ENCODE measurements at places on chromosomes 3 and 15.

- peak; percentile 37 for DNase-seq
Observed at GRCh38 chr15:42084465-42085235, 9.7 kb downstream of the PLA2G4D start.

DNA sequence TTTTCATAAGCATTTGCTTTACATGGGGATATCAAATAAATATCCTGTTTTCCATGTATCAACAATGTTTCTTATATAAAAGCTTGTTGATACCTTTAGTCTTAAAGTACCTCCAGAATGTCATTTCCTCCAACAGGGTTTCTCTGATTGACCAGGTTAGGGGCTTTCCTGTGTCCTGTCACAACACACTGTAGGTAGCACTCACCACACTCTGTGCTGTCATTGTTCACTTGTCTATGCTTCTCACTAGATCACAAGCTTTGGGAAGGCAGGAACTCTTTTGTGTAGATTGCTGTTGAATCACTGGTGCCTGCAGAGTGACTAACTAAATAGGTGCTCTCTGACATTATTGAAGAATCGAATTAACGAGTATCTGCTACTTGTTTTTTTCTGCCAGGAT is 49.8 kb downstream of the USP50 start:
- DNase-seq = no peak

DNA sequence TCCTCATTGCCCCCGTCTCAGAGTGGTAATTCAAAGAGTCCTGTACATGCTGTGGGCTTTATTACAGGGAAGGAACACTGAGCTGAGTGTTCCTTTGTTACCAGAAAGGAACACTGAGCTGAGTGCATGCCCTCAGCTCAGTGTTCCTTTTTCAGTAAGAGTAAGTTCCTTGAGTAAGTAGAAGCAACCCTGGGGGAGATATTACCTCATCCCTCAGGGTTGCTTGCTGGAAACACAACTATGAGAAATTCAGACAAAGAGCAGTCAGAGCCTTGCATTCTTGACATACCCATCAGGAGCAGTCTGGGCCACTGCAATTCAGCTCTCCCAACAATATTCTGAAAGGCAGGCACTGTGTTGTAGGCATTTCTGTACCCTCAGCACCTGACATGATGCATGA is 17.0 kb downstream of the CHRM5 start:
- peak; percentile 94 for DNase-seq

DNA sequence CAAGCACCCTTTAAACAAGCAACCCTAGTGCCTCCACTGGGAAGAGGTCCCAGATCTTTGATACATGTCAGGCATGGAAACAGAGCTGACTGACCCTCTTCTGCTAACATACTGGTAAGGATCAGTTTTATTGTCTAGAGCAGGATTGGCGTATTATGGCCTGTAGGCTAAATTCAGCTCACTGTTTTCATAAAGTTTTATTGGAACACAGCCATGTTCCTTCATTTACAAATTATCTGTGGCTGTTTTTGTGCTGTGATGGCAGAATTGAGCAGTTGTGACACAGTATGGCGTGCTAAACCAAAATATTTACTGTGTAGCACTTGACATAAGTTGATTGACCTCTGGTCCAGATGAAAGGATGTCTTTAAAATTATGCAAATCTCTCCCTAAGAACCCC is 45.0 kb downstream of the WDR76 start:
- DNase-seq = no peak

- DNase-seq = no peak
Observed at GRCh38 chr15:99987119-99987506, 253.9 kb upstream of the LYSMD4 start.

- DNase-seq = no peak
Observed at GRCh38 chr3:72930754-72931153, 42.9 kb downstream of the GXYLT2 start.

GRCh38 chr3:14001136-14001535 is 121.3 kb upstream of the WNT7A start:
- no peak for DNase-seq

GRCh38 chr3:5005367-5005766 is 26.1 kb downstream of the BHLHE40 start:
- DNase-seq = no peak

DNA sequence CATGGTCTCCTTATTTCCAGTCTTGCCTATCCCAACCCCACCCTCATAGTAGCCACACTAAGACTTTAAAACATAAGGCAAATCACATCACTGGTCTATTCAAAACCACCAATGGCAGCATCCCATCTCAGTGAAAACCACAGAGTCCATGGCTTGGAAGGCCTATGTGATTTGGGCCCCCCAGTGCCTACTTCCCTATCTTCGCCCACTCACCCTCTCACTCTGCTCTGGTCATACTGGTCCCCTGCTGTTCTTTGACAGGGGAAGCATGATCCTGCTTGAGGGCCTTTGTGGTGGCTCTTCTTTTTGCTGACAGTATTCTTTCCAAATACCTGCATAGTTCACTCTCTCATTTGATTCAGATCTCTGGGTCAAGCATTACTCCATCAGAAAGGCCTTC is 3.3 kb downstream of the GTF2A2 start:
- no peak for DNase-seq

DNA sequence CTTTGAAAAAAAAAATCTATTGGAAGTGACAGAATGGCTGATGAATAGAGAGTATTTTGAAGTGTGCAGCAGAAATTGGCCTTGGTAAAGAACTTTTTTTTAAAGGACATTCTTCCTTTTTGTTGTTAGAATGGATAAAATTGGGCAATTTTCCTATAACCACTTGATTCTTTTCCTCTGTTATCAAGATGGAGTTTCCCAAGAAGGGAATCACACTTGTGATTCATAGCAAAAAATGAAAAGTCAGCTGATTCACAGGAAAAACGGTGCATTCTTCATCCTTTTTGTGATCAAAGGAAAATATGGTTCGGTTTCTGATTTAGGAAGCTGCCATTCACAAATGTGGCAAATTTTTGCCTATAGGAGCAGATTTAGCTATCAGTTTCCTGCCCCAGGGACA is 486.8 kb downstream of the GBE1 start:
- DNase-seq = no peak

DNA sequence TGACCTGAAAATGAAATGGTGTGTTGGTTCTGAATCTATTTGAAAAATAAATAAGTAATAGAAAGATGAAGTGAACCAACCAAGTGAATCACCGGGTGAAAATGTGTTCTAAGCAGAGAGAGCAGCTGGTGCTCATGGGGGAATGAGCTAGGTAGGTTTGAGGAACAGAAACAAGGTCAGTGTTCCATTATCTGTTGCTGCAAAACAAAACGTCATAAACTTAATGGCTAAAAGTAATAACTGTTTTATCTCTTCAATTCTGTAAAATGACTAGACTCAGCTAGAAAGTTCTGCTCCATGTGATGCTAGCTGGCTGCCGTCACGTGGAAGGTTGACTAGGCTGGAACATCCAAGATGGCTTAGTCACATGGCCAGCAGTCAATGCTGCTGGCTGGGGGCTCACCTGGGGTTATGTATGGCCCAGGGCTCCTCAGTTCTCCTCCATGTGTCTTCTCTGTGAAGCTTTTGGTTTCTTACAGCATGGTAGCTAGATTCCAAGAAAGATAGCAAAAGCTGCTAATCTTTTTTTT is 13.3 kb upstream of the SH3BP5 start:
- no peak for DNase-seq

GRCh38 chr3:183817639-183818038 is 7.7 kb downstream of the MAP6D1 start:
- DNase-seq = no peak

- DNase-seq = no peak
Observed at GRCh38 chr3:159861369-159861987, 127.2 kb upstream of the IL12A start.

GRCh38 chr3:171242951-171243350 is 216.4 kb upstream of the SLC2A2 start:
- no peak for DNase-seq

- no peak for DNase-seq
Observed at GRCh38 chr3:88628901-88629300, 478.5 kb upstream of the EPHA3 start.

- DNase-seq = no peak
Observed at GRCh38 chr3:188700501-188700900, 471.3 kb upstream of the TPRG1 start.

DNA sequence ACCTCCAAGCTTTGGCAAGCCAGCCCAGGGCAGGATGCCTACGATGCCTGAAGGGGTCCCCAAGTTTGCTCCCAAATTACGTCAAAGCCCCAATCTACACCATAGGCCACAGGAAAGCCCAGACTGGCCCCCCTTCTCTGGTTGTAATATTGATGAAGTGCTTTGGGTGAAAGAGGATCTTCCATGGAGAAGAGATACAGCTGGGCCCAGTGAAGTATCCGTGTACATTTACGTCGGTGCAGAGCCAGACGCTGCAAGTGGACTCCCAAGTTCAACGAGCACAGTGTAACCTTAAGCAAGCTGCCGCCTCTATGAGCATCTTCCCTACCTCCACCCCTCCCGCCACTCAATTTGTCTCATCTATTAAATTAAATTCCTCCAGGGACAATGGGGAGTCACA is 100.1 kb upstream of the TPM1 start:
- DNase-seq = no peak

DNA sequence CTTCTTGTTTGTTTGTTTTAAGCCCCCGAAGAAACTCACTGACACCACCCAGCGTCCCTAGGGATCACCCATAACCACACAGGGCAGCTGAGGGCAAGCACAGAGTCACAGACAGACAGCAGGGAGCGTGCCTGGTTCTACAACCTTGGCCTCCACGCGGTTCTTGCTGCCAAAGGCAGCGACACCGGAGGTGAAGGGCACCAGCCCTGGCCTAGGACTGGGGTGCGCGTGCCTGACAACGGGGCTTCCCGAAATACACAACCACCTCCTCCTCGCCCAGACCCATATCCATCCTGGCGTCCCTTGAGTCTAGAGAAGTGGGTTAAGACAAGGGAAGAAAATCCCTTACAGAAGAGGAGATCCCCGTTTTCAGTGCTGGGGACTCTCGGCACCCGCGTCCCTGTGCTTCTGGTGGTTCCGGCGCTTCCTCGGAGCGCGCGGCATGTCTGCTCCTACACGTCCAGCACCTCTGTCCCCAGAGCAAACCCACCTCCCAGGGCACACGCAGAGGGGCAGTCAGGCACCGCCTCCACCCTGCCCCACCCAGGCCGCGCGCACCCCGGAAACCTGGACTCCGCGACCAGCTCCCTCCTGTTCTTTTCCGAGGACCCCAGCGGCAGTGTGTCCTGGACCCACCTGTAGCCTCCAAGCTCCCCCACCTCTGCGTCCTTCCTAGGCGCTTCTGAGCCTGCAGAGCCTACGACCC is 911 bp downstream of the RFTN1 start:
- DNase-seq = no peak

- DNase-seq = no peak
Observed at GRCh38 chr3:118171236-118171852, 863.3 kb downstream of the IGSF11 start.

GRCh38 chr3:58068122-58068809 is 60.0 kb downstream of the FLNB start:
- no peak for DNase-seq

- DNase-seq = no peak
Observed at GRCh38 chr15:65050270-65050669, 5.1 kb downstream of the SLC51B start.

- peak; percentile 92 for DNase-seq
Observed at GRCh38 chr3:86830566-86830965, 160.4 kb downstream of the VGLL3 start.

GRCh38 chr3:52182196-52182595 is 15.8 kb upstream of the ALAS1 start:
- DNase-seq = no peak

GRCh38 chr3:4712109-4712508 is 219.0 kb downstream of the ITPR1 start:
- DNase-seq = peak; percentile 99

DNA sequence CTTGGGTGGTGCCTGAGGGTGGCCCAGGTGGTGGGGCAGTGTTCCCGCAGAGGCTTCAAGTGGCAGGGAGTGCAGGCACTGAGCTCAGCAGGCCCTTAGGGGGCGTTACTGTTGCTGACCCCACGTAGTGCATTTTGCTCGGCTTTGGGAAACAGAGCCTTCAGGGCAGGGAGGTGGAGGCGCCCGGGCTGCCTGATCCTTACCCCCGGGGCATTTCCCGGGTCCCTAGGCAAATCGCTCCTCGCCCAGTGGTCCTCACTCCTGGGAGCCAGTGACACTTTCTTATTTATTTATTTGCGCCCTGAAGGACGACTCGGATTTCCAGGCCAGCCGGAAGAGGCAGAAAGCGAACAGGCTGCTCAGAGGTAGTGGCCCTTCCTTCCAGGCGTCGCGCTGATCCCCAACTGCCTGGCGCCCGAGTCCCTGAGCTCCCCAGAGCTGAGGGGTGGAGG is 10.1 kb upstream of the FOXB1 start:
- no peak for DNase-seq

- DNase-seq = no peak
Observed at GRCh38 chr3:128456776-128457715, 9.6 kb downstream of the DNAJB8 start.

GRCh38 chr3:32077260-32078084 is 28.9 kb upstream of the GPD1L start:
- DNase-seq = no peak

GRCh38 chr15:65414841-65415621 is 7.7 kb downstream of the IGDCC4 start:
- no peak for DNase-seq

DNA sequence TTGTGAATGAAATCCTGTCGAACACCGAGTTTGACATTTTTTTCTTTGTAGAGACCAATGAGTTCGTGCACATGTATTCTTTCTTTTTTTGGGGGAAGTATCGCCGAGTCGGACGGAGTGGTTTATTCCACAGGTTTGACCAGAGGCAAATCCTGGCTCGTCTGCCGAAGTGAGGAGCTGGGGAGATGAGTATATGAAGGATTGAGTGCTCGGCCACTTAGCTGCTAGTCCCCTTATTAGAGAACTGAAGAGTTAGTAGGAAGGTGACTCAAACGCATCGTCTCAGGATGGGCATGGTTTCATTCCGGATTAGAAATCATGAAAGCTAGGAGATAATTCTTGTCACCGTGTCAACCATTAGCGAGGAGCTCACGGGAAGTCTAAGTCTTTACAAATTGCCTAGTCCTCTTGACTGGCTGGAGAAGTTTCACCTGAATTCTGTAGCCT is 154.7 kb upstream of the GOLIM4 start:
- DNase-seq = no peak

DNA sequence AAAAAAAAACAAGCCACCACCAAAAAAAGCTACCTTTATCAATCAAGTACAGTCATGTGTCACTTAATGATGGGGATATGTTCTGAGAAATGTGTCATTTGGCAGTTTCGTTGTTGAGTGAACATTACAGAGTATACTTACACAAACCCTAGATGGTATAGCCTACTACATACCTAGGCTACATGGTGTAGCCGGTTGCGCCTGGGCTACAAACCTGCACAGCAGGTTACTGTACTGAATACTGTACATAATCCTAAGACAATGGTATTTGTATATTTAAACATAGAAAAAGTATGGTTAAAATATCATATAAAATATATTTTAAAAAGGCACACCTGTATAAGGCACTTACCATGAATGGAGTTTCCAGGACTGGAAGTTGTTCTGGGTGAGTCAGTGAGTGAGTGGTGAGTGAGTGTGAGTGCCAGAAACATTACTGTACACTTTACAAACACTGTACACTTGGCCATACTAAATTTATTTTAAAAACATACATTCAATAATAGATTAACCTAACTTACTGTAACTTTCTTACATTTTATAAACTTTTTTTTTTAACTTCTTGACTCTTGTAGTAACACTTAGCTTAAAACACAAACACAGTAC is 25.9 kb upstream of the JMJD7 start:
- no peak for DNase-seq
